ENCODE measurements at places on chromosomes 7 and 10.

GRCh38 chr7:23093546-23093945 is 12.0 kb upstream of the KLHL7 start:
- DNase-seq: no peak

DNA sequence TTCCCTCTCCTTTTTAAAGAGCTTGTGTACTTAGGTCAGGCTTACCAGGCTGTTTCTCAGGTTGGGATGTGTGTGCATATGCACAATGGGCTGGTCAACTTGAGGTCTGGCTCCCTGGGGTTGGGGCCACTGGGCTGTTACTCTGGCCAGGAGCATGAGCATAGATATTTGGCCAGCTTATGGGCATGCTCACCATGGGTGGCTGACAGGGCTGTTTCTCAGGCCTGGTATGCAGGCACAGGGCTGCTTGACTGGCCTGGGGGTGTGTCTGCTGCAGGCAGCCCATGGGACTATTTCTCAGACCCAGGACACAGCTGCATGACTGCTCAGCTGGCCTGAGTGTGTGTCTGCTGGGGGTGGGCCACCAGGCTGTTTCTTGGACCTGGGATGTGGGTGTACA is 34.6 kb downstream of the SCART1 start:
- no peak for DNase-seq

GRCh38 chr7:140676306-140676705 is 3.6 kb downstream of the ADCK2 start:
- DNase-seq: no peak

GRCh38 chr7:33887266-33887975 is 17.9 kb upstream of the BMPER start:
- no peak for DNase-seq
